Activated CD4-positive, alpha-beta T cell treated with anti-CD3 and anti-CD28 coated beads for 24 hours (primary cell): ENCODE measurements at places on chromosomes 16 and 17.

DNA sequence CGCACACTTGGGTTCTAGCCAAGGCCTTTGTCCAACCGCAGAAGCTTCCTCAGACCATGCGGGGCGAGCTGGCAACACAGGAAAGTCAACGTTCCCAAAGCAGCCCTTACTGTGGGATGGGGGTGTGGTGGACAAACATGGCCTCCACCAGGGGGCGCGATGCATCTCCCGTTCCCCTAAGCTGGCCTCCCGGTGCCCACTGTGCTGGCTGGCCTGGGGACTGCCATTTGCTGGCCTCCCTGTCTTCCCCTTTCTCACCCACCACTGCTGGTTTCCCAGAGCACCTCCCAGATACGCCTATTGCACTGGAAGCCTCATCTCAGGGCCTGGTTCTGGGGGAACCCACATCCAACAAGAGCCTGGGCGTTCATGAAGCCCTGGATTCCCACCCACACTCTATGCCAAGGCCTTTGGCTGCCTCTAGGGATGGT, 145.3 kb downstream of the IRF8 start:
- DNase-seq: peak; percentile 29

- DNase-seq: no peak
Measured at GRCh38 chr17:56157845-56158244, 4.6 kb downstream of the ANKFN1 start.

- DNase-seq: no peak
Measured at GRCh38 chr17:44004761-44005526, 522 bp downstream of the NAGS start.

DNA sequence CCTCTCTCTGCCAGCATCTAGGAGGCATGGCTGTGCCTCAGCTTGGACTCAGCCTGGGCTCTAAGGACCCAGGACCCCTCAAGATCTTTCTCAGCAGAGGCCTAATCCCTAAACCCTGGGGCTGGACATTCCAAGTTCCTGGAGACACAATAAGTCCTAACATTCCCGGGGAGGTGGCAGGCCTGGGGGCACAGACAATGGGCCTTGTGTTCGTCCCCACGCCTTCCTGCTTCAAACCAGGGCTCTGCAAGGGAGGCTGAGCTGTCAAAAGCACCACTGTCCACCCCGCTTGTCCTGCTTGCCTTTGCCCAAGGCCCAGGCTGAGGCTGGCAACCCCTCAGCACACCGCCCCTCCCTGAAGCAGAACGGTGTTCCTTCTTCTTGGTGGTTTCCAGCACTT, 13.7 kb downstream of the SDK2 start:
- no peak for DNase-seq

DNA sequence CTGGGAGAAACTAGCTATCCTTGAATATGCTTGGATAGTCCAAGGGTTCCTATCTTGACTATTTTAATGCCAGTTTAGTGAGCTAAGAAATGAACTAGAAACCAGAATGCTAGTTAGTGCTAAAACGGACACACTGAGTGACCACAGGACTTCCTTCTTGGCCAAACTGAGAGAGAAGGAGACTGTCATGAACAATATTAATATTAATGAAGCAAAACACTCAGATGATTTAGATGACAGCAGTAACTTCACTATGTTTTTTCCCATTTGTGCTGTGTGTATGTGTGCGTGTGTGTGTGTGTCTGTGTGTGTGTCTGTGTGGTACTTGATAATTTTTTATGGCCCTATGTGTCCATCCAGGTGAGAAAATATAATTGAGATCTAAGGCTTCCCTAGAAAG, 2.2 kb upstream of the ATXN1L start:
- no peak for DNase-seq

DNA sequence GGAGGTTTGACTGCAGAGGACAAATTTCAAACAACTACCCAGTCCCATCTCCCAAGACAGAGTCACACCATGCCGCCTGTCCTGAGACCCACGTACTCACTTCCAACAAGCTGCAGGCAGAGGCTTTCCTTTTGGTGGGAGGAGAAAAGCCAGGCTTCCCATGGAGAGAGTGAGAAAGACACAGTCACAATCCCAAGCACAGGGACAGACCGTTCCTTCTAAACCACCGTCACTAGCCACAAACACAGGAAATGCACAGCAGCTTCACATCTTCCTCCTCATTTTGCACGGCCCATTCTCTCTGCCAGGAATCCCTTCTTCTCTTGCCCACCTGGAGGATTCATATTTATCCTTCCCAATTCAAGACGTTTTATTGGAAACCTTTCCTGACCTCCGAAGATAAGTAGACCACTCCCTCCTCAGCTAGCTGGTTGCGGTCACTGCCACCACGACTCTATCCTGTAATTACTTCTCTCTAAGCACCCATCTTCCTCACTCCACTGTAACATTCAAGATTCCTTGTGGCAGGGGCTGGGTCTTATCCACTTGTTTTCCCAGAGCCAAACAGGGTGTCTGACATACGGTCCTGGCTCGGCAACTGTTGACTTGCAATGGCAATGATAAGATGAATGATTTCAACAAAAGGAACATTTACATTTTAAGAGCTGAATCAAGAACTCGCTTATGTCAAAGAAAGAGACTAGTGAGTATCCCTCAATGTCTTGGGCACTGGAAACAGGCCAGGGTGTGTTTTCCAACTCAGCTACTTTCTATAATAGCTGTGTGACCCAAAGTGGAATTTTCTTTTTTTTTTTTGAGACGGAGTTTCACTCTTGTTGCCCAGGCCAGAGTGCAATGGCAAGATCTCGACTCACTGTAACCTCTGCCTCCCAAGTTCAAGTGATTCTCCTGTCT, 87.6 kb downstream of the XYLT1 start:
- no peak for DNase-seq
